Ascending aorta (tissue), 2 donors: ENCODE measurements at places on chromosomes 4 and X. TPM values are rescaled to one million over a fixed set of nuclear protein-coding genes. Genes with fewer than 3 reads are reported as not detected.

DNA sequence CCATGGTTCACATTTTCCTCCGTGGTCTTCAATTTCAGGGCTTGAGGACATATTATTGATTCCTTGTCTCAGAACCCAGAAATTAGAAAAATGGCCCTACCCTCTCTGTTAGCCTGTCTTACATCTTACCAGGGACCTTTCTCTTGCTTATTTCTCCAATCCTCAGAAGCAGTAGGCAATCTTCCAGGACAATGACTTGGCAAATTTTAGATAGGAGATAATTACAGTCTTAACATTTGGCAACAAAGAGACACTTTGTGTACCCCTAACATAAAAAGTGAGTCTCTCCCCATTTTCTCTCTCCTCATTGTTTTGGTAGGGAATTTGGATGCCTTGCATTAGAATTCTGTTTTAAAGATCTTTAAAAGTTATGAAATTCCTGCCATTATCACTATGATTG is 778.1 kb upstream of the SLIT2 start:
- H3K4me3 ChIP-seq, result no peak overlapping the region
- no peaks in the 10 kb centered on the region for H3K27me3 ChIP-seq
- H3K4me1 ChIP-seq, result no peaks in the 10 kb centered on the region
- H3K27ac ChIP-seq, result no peak overlapping the region

DNA sequence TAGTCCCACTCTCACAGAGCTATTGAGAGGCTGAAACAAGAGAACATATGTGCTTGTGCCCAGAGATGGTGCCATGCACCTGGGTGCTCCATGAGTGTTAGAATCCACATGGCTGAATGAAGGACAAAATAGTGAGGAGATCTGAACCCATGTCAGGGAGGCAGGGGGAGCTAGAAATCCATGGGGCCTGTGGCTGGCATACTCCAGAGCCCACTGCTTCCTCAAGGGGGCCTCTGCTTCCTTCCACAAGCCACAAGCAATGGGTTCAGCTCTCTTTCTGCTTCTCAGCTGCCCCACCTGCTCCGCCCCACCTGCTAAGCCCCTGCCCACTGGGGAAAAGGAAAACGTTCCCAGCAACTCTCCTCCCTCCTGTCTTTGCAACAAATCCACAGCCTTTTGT is 46.1 kb downstream of the PJA1 start:
- no peak for DNase-seq
- no peak overlapping the region for H3K27ac ChIP-seq
- H3K36me3 ChIP-seq, result no peaks in the 10 kb centered on the region
- no peak overlapping the region for H3K4me3 ChIP-seq
- H3K27me3 ChIP-seq, result no peaks in the 10 kb centered on the region

SSX4B gene
- not detected for total RNA-seq

SRPX2 gene
- 25.0 TPM for total RNA-seq

DNA sequence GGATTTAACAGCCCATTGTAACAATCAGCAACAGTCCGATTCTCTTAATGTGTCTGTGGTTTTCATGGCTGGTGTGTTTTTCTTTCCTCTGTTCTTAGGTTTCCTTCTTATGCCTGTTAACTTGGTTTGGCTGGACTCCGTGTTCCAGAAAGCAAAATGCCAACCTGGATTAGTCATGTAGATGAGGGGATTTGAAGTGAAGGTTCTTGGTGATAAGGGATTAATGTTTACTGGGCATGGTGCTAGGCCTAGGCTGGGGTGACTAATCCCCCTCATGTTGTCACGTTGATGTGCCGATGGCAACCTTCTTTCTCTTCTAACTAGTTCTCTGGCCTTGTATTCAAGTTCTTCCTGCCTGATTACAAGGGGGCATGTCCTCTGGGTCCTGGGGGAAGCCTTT is 85.9 kb downstream of the REPS2 start:
- H3K27ac ChIP-seq, result peak overlapping the region; percentile 85
- no peaks in the 10 kb centered on the region for H3K27me3 ChIP-seq
- H3K36me3 ChIP-seq, result no peaks in the 10 kb centered on the region
- no peak overlapping the region for H3K4me3 ChIP-seq
- peak; percentile 88 for DNase-seq
- peaks cover 9% of the 10 kb centered on the region for H3K4me1 ChIP-seq

DNA sequence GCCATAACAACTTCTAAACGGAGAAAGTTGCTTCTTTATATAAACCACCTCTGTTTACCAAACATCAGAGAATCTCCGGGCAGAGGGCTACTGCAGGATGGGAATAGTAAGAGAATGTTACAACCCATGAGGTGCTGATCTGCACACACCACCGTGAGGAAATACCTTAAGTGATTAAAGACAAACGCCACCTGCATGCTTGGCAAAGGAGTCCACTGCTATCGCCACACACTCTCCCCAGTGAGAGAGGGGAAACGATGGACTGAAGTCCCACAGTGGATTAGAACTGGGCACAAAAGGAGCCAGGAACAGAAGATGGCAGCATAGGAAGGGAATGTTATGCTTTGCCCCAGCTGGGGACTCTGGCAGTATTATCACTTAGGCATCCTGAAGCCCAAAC is 15.6 kb downstream of the MAML3 start:
- no peak overlapping the region for H3K4me3 ChIP-seq
- no peaks in the 10 kb centered on the region for H3K4me1 ChIP-seq
- no peak overlapping the region for H3K27ac ChIP-seq

DNA sequence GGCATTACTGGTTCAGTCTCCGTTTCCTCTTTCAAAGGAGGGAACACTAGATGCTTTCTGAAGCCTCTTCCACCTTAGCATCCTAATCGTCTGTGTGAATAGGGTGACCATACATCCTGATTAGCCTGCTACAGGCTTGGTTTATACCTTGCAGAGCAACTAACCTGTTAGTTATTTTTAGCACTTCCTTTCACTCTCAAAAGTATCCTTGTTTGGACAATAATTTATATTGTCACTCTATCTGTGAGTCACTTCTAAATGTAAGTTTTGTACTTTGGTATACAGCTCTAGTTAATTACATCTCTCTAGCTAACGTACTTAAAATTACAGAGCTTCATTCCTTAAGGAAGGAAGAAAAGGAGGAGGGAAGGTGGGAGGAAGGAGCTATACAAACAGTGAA is 174.5 kb downstream of the GPC3 start:
- no peak for DNase-seq
- no peaks in the 10 kb centered on the region for H3K4me1 ChIP-seq
- H3K36me3 ChIP-seq, result no peaks in the 10 kb centered on the region
- H3K27me3 ChIP-seq, result no peaks in the 10 kb centered on the region
- no peak overlapping the region for H3K4me3 ChIP-seq
